ENCODE measurements at places on chromosomes 16 and 17. TPM values are rescaled to one million over a fixed set of nuclear protein-coding genes. Genes with fewer than 3 reads are reported as not detected.

CRISPLD2 gene
- total RNA-seq = 1.7 TPM

CCDC92B gene
- total RNA-seq = not detected

TNP2 gene
- not detected for total RNA-seq

TSPOAP1 gene
- not detected for total RNA-seq

KRTAP3-1 gene
- total RNA-seq = not detected

CCL14 gene
- total RNA-seq = not detected

KLHL10 gene
- 0.67 TPM for total RNA-seq

CPNE7 gene
- 41.7 TPM for total RNA-seq

DNA sequence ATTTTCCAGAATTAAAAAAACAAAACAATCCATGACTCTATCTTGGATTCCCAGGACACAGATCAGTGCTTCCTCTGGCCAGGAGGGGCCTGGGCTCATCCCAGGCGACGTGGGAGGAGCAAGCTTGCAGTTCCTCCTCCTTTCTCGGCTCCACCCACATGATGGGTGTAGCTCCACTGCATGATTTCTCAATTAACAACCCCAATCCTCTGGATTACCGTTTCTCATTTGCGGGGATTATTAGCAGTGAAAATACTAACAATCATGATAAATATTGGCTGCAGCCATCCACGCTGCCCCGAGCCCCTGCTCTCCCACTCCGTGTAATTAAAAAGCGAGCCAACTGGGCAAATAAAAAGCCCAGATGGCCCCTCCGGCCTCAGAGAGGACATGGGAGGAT lies 46.4 kb upstream of the SDK2 start:
- H3K4me3 ChIP-seq = no peak overlapping the region
- peaks cover 20% of the 10 kb centered on the region for H3K27me3 ChIP-seq

DNA sequence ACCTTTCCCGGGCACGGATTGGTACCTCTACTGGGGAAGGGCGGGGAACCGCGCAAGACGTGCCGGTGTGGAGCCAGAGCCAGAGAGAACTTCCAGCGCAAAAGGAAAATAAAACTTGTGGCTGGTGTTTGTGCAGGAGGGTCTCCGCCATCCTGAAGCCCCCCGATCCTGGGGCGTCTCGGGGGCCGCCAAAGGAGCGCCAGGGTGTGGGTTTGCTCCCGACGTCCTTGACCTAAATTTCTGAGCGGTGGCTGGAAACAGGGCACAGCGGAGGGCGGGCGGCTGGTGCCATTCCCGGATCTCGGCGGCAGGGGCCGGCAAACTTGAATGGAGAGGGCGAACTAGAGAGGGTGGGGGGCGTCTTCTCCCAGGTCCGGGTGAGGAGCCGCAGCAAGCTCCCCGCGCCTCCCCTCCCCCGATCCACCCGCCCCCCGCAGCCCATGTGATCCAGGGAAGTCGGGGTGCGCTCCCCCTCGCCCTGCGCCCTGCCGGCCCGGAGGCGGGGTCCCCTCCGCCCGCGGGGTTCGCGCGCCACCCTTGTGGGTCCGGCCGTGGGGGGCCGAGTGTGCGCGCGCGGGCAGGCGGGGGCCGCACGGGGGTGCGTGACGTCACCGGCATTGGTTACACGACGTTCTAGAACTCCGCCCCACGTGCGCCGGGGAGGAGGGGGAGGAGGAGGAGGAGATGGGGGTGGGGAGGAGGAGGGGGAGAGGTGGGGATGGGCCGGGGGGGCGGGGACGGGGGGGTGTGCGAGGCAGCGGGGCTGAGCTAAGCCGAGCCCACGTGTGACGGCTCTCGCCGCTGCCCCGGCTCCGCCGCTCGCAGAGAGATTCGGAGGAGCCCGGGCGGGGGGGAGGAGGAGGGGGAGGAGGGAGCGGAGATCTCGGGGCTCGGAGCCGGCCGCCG lies at the start of gene MSI2:
Gene MSI2, plus strand, starts transcription at position 748 of the 906 bp plus-strand sequence. CDS start 220 bp downstream, outside the sequence.
- H3K27me3 ChIP-seq = no peaks in the 10 kb centered on the region
- H3K4me1 ChIP-seq = peaks cover 20% of the 10 kb centered on the region
- no peaks in the 10 kb centered on the region for H3K36me3 ChIP-seq
- H3K4me3 ChIP-seq = peak within 1 kb of the TSS; percentile 85
- DNase-seq = no peak
- H3K27ac ChIP-seq = peak within 1 kb of the TSS; percentile 79

DNA sequence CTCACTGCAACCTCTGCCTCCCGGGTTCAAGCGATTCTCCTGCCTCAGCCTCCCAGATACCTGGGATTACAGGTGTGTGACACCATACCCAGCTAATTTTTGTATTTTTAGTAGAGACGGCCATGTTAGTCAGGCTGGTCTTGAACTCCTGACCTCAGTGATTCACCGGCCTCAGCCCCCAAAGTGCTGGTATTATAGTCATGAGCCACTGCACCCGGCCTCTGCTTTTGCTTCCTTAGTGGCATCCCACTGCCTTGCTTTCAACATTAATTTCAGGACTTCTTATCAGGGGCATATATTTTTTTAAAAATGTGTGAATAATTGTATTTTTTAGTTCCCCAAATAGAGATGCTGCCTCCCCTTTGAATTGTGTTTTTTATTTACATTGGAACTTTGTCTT lies 98.8 kb downstream of the SYCE1L start:
- H3K27me3 ChIP-seq = peaks cover 3% of the 10 kb centered on the region
- no peak overlapping the region for H3K4me3 ChIP-seq
- H3K4me1 ChIP-seq = peaks cover 33% of the 10 kb centered on the region

GRCh38 chr16:77069929-77070328 lies 121.1 kb upstream of the MON1B start:
- no peaks in the 10 kb centered on the region for H3K27me3 ChIP-seq
- no peak overlapping the region for H3K4me3 ChIP-seq
- no peak overlapping the region for H3K27ac ChIP-seq
- no peaks in the 10 kb centered on the region for H3K4me1 ChIP-seq
- DNase-seq = no peak

- H3K4me3 ChIP-seq = peak overlapping the region; percentile 69
- DNase-seq = no peak
- no peaks in the 10 kb centered on the region for H3K36me3 ChIP-seq
- peaks cover 4% of the 10 kb centered on the region for H3K4me1 ChIP-seq
These were observed 588 bp upstream of the SMTNL2 start for GRCh38 chr17:4583782-4584100.

DNA sequence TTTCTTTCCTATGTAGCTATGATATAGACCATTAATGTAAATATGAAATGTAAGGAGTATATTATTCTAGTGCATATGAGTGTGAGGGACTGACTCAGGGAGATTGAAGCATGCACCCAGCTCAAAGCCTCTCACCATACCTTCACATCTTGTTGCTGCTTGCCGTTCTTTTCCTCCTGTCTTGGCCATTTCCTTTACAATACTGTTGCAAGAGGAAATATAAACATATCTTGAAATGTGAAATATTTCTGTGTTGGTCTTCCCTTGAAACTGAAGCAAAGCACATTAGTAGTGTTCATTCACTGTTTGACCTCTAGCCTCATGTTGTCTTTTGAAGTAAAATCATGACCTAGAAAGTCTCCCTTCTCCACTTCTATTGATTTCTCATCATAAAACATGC lies 46.6 kb downstream of the PHKB start:
- DNase-seq = no peak
- H3K4me3 ChIP-seq = no peak overlapping the region
- H3K36me3 ChIP-seq = peaks cover 23% of the 10 kb centered on the region
- H3K27me3 ChIP-seq = no peaks in the 10 kb centered on the region
- peaks cover 7% of the 10 kb centered on the region for H3K4me1 ChIP-seq
- no peak overlapping the region for H3K27ac ChIP-seq

GRCh38 chr16:1363501-1364041 lies 11.8 kb downstream of the GNPTG start:
- H3K4me1 ChIP-seq = peaks cover under 1% of the 10 kb centered on the region
- H3K4me3 ChIP-seq = no peak overlapping the region
- peaks cover 2% of the 10 kb centered on the region for H3K36me3 ChIP-seq
- H3K27ac ChIP-seq = no peak overlapping the region

DNA sequence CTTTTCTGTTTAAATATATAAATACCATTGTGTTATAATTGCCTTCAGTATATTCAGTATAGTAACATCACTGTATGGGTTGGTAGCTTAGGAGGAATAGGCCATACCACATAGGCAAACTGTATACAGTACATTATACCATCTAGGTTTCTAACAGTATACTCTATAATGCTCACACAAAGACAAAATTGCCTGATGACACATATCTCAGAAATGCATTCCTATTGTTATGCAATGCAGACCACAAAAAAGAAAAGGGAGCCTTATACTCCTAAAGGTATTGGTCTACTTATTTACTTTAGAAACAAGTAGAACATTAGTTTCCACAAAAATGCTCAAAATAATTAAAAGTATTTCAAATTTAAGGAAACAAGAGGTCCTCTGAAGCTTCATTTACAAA lies 47.9 kb downstream of the SETD6 start:
- H3K4me3 ChIP-seq = no peak overlapping the region
- DNase-seq = no peak
- H3K36me3 ChIP-seq = peaks cover 19% of the 10 kb centered on the region

DNA sequence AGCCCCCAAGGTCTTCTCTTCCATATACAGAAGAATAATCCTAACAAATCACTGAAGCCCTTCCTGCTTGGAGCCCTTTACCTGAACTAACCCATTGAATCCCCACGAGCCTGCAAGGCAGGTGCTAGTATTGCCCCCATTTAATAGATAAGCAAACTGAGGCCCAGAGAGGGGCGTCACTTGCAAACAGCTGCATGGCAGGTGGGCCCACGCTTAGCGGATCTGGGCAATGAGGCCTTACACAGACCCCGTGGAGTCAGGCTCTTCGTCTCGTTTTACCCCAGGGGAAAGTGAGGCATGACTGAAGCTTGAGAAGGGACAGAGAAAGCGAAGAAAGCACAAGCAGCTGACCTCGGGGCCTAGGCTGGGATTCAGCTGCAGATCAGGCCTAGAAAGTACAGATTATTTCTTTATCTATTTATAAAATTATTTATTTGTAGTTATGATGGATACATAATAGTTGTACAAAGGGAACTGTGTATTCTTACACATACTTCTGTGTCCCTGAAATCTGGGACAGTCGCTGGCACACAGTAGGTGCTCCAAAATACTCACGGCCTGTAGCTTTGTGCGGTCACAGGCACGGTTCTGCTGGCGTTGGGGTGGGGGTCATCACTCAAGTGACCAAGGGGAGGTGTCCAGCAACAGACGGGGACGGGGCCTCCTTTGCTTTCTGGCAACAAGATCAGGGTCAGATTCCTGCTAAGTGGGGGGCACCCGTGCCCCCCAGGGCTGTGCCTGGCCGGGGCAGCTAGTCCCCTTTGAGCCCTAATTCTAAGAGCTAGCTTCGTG lies 223.2 kb upstream of the GSE1 start:
- no peak for DNase-seq
- H3K4me1 ChIP-seq = peaks cover 31% of the 10 kb centered on the region
- peaks cover 1% of the 10 kb centered on the region for H3K27me3 ChIP-seq

- peaks cover 22% of the 10 kb centered on the region for H3K4me1 ChIP-seq
- no peaks in the 10 kb centered on the region for H3K36me3 ChIP-seq
- H3K27me3 ChIP-seq = no peaks in the 10 kb centered on the region
- H3K27ac ChIP-seq = peak overlapping the region; percentile 49
- no peak for DNase-seq
These were observed 9.1 kb downstream of the CTCF start for GRCh38 chr16:67571464-67571863.

DNA sequence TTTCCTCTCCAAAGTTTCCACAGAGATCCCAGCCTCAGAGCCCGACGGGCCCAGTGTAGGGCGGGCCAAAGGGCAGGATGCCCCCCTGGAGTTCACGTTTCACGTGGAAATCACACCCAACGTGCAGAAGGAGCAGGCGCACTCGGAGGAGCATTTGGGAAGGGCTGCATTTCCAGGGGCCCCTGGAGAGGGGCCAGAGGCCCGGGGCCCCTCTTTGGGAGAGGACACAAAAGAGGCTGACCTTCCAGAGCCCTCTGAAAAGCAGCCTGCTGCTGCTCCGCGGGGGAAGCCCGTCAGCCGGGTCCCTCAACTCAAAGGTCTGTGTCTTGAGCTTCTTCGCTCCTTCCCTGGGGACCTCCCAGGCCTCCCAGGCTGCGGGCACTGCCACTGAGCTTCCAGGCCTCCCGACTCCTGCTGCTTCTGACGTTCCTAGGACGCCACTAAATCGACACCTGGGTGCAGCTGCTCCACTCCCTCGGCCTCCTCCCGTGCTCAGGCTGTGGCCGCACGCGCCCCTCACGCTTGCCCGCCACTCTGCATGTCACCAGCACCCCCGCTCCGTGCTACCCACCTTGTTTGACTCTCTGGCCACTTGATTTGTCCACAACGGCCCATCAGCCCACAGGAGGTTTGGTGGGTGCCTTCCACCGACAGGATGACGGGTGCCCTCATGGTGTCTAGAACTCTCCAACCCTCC lies 15.3 kb upstream of the STH start:
- no peaks in the 10 kb centered on the region for H3K4me1 ChIP-seq
- no peak overlapping the region for H3K27ac ChIP-seq
- peaks cover 2% of the 10 kb centered on the region for H3K36me3 ChIP-seq

DNA sequence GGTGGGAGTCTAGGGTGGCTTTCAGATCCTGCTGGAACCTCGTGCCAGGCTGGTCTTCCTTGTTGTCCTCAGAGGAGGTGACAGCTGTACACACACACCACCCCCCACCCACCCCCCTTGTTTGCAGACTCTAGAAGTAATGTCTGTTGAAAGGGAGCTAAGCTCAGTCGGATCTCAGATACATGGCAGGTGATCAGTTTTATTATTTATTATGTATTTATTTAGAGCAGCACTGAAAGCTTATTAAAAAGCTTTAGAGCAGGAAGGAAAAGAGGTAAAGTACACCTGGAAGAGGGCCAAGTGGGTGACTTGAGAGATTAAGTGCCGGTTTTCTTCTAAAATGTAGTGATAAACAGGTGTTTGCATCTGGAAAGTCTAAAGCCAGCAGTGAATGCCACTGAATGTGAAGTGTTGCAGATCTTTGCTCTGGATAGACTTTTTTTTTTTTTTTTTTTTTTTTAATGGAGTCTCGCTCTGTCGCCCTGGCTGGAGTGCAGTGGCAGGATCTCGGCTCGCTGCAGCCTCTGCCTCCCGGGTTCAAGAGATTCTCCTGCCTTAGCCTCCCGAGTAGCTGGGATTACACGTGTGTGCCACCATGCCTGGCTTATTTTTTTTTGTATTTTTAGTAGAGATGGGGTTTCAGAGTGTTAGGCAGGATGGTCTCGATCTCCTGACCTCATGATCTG lies 40.2 kb downstream of the FOXK2 start:
- H3K36me3 ChIP-seq = no peaks in the 10 kb centered on the region
- H3K4me1 ChIP-seq = peaks cover 46% of the 10 kb centered on the region
- DNase-seq = no peak
- no peak overlapping the region for H3K4me3 ChIP-seq
- no peaks in the 10 kb centered on the region for H3K27me3 ChIP-seq

GRCh38 chr16:69440250-69440649 lies 15.8 kb downstream of the CYB5B start:
- DNase-seq = no peak
- peaks cover 24% of the 10 kb centered on the region for H3K4me1 ChIP-seq
- no peak overlapping the region for H3K4me3 ChIP-seq
- no peaks in the 10 kb centered on the region for H3K27me3 ChIP-seq
- peaks cover 1% of the 10 kb centered on the region for H3K36me3 ChIP-seq

GRCh38 chr17:63140255-63140654 lies 174.2 kb downstream of the TANC2 start:
- no peaks in the 10 kb centered on the region for H3K36me3 ChIP-seq
- H3K27me3 ChIP-seq = no peaks in the 10 kb centered on the region
- peaks cover 19% of the 10 kb centered on the region for H3K4me1 ChIP-seq
- no peak overlapping the region for H3K4me3 ChIP-seq
- no peak overlapping the region for H3K27ac ChIP-seq
